Activated T-cell treated with anti-CD3 and anti-CD28 coated beads, Interleukin-2, amount 50 U/mL, for 24 hours (primary cell): ENCODE measurements at places on chromosomes 5 and 9.

DNA sequence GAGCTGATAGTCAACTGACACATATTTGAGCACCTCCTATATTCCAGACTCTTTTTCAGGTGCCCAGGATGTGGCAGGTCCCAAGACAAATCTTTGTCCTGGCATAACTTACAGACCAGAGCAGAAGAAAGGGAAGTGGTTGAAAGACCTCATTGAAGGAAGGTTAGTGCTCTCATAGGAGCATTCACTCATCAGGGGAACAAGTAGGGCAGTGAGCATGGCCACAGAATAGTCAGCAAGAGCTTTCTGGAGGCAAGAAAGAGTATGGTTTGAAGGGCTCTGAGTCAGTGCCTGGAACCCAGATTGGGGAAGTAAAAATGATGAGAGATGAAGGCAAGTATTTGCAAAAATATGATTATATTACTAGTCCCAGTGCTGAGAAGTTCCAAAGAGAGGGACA, 25.0 kb upstream of the ERMP1 start:
- H3K27ac ChIP-seq = no peak overlapping the region
- peaks cover 19% of the 10 kb centered on the region for H3K4me1 ChIP-seq
- DNase-seq = no peak

GRCh38 chr9:133457233-133457632, 2.5 kb upstream of the CACFD1 start:
- no peaks in the 10 kb centered on the region for H3K36me3 ChIP-seq
- H3K4me1 ChIP-seq = peaks cover 10% of the 10 kb centered on the region
- DNase-seq = no peak
- no peak overlapping the region for H3K27ac ChIP-seq

DNA sequence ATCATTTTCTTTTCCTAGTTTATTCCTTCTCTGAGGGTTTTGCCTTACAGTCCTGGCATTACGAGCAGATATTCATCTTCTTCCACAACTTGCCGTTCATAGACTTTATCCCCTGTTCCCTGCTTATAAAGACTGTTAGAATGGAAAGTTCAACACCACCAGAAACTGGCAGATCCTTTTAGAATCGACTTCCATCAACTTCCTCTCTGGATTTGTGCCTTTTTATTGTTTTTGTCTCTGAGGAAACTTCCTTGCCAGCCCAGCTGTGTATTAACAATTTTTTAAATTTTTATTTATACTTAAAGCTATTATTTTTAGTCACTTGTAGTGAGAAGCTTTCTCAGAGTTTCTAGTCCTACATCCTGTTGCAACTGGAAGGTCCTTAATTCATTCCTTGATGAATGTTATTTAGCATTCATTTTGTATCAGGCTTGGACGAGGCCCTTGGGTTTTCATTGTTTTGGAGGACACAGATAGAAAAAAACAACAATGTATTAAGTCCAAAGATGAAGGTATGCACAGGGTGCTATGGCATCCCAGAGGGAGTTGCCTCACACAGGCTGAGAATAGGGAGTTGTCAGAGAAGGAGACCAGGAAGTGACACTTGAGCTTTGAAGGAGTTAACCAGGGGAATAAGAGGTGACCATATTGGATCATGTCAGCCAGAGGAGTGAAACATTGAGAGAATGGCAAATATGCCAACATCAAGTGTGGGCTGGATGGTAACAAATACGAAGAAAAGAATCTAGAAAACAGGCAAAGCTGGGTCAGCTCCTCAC, 81.3 kb downstream of the ADAMTSL1 start:
- no peak overlapping the region for H3K4me3 ChIP-seq
- H3K36me3 ChIP-seq = no peaks in the 10 kb centered on the region
- DNase-seq = no peak
- no peak overlapping the region for H3K27ac ChIP-seq

DNA sequence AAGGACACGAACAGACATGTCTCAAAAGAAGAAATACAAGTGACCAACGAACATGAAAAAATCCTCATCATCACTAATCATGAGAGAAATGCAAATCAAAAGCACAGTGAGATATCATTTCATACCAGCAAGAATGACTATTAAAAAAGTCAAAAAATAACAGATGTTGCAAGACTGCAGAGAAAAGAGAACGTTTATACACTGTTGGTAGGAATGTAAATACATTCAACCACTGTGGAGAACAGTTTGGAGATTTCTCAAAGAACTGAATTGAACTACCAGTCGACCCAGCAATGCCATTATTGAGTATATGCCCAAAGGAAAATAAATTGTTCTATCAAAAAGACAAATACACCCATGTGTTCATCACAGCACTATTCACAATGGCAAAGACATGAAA, 45.7 kb downstream of the FXN start:
- H3K27me3 ChIP-seq = no peaks in the 10 kb centered on the region
- no peak overlapping the region for H3K27ac ChIP-seq
- H3K36me3 ChIP-seq = peaks cover 26% of the 10 kb centered on the region
- no peak overlapping the region for H3K4me3 ChIP-seq
- no peak for DNase-seq
- H3K4me1 ChIP-seq = no peaks in the 10 kb centered on the region

GRCh38 chr5:148859703-148860102, 33.3 kb downstream of the ADRB2 start:
- H3K4me1 ChIP-seq = peaks cover 21% of the 10 kb centered on the region
- H3K36me3 ChIP-seq = no peaks in the 10 kb centered on the region
- no peak overlapping the region for H3K4me3 ChIP-seq
- no peaks in the 10 kb centered on the region for H3K27me3 ChIP-seq

DNA sequence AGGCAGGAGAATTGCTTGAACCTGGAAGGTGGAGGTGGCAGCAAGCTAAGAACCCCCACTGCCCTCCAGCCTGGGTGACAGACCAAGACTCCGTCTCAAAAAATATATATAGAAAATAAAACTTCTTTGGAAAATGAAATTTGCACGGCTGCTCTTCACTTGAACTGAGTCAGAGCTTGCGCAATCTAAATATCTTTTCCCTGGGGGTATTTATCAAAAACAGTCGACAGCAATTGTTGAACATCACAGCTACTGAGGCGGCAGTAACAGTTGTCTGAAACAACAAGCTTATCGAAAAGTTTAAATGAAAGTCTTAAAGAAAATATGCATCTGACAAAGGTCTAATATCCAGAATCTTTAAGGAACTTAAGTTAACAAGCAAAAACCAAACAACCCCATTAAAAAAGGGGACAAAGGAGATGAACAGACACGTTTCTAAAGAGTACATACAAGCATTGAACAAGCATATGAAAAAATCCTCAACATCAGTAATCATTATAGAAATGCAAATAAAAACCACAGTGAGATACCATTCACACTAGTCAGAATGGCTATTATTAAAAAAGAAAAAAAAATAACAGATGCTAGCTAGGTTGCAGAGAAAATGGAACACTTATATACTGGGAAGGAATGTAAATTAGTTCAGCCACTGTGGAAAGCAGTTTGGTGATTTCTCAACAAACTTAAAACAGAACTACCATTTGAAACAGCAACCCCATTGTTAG, 153.6 kb upstream of the CDH9 start:
- H3K36me3 ChIP-seq = no peaks in the 10 kb centered on the region
- no peaks in the 10 kb centered on the region for H3K27me3 ChIP-seq
- no peak for DNase-seq
- H3K27ac ChIP-seq = no peak overlapping the region
- H3K4me1 ChIP-seq = no peaks in the 10 kb centered on the region
- no peak overlapping the region for H3K4me3 ChIP-seq

DNA sequence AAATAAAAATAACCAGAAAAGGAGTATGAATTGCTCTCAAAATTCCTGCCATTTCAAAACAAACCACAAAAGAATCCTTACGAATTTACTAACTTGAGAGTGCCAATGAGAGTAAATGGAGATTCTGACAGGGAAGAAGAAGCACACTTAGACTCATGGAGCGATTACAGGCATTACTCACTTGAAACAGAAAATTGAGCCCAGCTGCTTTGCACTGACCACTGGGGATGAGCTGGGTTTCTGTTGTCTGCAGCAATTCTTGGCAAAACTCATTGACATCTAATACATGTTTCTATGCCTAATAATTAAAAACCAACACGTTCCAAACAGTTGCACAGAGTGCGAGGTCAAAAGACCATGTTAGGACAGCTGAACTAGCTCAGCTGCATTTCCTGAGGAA, 731.6 kb downstream of the DNAH5 start:
- H3K27ac ChIP-seq = no peak overlapping the region
- no peaks in the 10 kb centered on the region for H3K27me3 ChIP-seq
- H3K4me1 ChIP-seq = no peaks in the 10 kb centered on the region
- H3K36me3 ChIP-seq = no peaks in the 10 kb centered on the region

DNA sequence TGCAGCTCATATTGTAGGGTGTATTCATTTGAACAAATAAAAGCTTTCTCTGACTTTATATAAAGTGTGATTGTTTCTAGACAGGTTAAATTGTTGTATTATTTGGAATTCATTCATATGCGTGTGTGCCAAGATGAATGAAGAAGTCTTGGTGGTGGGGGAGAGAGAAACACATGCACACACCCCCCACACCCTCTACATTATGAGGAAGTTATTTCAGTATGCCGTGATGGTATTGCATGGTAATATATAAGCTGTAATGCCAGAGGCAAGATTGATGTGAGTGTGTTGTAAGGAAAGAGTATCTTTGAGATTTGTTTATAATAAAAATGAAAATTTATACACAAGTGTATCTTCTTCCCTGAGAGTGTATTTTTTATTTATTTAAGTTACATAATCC, 71.0 kb downstream of the IPO11 start:
- no peak for DNase-seq
- no peaks in the 10 kb centered on the region for H3K27me3 ChIP-seq
- no peak overlapping the region for H3K27ac ChIP-seq
- H3K4me1 ChIP-seq = no peaks in the 10 kb centered on the region

- H3K27ac ChIP-seq = no peak overlapping the region
- no peak for DNase-seq
- H3K36me3 ChIP-seq = peaks cover 28% of the 10 kb centered on the region
- no peaks in the 10 kb centered on the region for H3K27me3 ChIP-seq
These were observed 41.7 kb downstream of the AHRR start for GRCh38 chr5:362978-363765.

DNA sequence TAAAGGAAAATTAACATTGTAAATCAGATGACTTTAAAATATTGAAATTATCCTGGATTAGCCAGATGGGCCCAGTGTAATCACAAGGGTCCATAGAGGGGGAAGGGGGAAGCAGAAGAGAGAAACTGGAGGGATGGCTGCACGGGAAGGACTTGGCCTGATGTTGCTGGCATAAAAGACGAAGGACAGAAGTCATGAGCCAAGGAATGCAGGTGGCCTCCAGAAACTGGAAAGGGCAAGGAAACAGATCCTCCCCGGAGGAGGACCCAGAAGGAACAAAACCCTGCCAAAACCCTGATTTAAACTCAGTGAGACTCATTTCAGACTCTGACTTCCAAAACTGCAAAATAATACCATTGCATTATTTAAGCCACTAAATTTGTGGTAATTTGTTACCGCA, 100.2 kb downstream of the ADAMTS2 start:
- H3K4me3 ChIP-seq = no peak overlapping the region
- DNase-seq = no peak
- H3K4me1 ChIP-seq = no peaks in the 10 kb centered on the region
- H3K36me3 ChIP-seq = no peaks in the 10 kb centered on the region
